Omental fat pad (tissue), 4 donors: ENCODE measurements at places on chromosomes 3 and 15. TPM values are rescaled to one million over a fixed set of nuclear protein-coding genes. Genes with fewer than 3 reads are reported as not detected.

USP3 gene
- 53.4 TPM for total RNA-seq

RLBP1 gene
- total RNA-seq, result not detected

SEMA6D gene
- 5.4 TPM for total RNA-seq

GOLGA8J gene
- not detected for total RNA-seq

CCRL2 gene
- 6.8 TPM for total RNA-seq

ISLR gene
- total RNA-seq, result 30.6 TPM

GLDN gene
- total RNA-seq, result 25.1 TPM

TJP1 gene
- 165 TPM for total RNA-seq

NEK10 gene
- total RNA-seq, result 0.65 TPM

DLL4 gene
- 8.3 TPM for total RNA-seq

BNC1 gene
- 73.0 TPM for total RNA-seq

WWTR1 gene
- 130 TPM for total RNA-seq

CCDC51 gene
- total RNA-seq, result 11.6 TPM

- no peak for DNase-seq
These were observed 32.3 kb downstream of the C3orf62 start for GRCh38 chr3:49244581-49245205.

- no peak for DNase-seq
These were observed 160.7 kb upstream of the MCTP2 start for GRCh38 chr15:94070356-94071295.

- DNase-seq, result no peak
These were observed 25.6 kb upstream of the EIF4A2 start for GRCh38 chr3:186757686-186758220.

DNA sequence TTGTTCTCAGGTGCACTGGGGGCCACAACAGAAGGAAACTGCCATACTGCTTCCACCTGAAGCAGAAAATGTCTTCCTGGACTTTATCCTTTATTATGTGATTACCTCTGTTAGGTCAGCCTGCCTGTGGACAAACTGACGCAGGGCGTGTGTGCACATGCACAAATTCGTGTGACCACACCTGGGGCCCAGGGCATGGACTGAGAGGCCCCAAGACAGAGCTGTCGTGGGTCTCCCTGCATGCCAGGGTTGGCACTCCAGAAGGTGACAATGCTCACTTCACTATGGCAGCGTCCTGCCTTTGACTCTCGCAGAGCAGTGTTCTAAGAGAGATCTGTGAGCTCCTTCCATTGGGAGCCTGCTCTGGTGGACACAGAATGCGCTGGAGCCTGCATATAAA is 34.5 kb downstream of the CCDC12 start:
- no peak for DNase-seq

DNA sequence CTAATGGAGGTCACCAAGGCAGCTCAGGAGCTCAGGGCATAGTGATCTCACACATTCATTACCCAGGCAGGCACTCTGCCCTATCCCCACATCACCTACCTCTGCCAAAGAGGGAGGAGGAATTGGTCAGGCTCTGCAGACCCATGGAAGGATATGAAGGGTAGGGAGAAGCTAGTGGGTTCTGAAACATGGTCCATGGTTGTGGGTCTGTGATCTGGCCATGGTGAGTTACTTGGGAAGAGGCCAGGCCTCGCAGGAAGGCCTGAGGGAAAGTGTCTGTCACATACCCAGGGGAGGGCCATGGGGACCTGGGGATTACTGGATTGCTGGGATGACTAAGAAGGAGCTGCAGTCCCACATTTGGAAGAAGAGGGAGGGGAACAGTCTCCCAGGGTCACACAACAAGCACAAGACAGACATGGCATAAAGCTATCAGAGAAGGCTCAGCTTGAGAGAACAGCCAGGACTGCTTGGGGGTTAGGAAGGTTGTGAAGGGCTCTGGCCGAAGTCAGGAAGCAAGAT is 1.4 kb upstream of the PRSS50 start:
- DNase-seq, result no peak

DNA sequence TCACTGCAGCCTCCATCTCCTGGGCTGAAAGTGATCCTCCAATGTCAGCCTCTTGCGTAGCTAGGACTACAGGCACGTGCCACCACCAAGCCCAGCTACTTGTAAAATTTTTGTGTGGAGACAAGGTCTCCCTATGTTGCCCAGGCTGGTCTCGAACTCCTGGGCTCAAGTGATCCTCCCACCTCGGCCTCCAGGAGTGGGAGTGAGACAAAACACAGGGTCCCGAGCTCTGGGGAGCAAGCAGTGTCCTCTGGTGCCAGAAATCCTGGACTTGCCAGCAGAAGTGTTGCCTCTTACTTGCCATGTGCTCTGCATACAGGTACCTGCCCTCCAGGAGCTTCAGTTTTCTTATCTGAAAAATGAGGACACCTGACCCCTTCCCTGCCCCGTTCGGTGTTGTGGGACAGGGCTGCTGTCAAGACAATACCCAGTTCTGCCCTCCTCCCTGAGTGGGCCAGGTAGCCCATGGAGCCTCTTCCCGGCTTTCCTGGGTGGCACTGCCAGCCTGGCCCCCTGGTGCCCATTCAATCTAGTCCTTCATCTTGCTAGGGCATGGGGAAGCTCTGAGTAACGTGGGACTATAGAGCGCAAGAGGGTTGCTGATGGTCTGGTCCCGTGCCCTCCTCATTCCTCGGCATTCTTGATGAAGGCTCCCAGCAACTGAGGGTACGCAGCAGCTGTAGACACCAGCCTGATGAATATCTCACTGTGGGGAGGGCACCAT is 164.6 kb downstream of the GOLGA6L4 start:
- no peak for DNase-seq

- DNase-seq, result no peak
These were observed 75.8 kb downstream of the CTNNB1 start for GRCh38 chr3:41274944-41275668.

DNA sequence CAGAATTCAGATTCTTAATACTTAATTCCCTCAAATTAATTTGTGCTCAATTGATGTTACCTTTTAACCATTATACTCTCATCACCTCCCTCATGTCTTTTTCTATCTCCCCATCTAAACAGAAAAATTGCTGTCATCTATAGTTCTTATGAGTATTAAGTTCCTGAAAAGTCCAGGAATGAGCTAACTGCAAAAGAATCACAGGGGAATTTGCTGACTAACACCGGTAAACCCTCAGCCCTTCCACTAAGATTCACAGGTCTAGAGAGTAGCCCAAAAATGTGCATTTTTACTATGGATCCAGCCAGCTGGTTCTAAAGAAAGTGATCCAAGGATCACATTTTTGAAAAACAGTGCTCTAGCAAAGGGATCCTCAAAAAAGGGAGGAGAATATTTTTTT is 67.0 kb downstream of the SETD2 start:
- no peak for DNase-seq

- DNase-seq, result no peak
These were observed 37.0 kb downstream of the NPTN start for GRCh38 chr15:73596174-73596573.

DNA sequence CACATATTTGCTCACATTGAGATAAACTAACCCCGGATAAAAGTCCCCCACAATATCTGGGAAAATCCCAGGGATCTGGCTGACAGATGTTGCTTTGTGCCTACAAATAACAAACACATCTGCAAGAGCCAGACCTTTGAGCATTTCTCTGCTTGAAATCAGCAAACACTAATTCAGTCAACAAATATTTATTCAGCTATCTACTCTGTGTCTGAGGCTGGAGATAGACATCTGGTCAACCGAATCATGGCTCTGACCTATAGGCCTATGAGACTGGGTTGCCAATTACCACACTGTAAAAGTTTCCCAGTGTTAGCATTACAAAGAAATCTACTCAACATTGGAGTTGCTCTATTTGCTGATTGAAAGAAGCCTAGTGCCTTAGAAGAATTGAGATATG is 201.1 kb upstream of the CADPS start:
- DNase-seq, result no peak

- DNase-seq, result no peak
These were observed 261.8 kb upstream of the GOLGA6L4 start for GRCh38 chr15:83973816-83974215.

- no peak for DNase-seq
These were observed 38.8 kb downstream of the SAXO2 start for GRCh38 chr15:82301296-82302016.

- no peak for DNase-seq
These were observed 25.5 kb upstream of the RNU6-1 start for GRCh38 chr15:67865331-67865730.

DNA sequence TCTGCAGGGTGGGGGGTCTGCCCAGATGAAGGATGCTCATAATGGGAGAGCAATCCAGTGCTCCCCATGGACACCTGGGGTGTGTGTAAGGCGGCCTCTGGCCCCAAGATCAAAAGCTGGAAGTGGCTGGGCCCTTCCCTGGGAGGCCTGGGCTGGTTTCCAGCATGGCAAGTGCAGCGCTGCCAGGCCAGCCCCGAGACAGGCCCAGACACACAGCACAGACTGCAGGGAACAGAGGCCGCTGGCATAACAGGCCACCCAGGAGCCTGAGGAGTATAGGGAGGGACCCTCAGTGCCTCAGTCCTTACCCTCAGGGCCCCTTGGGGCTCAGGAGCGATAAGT is 10.0 kb downstream of the ITPKA start:
- DNase-seq, result no peak

GRCh38 chr3:61347981-61348380 is 96.7 kb upstream of the FHIT start:
- no peak for DNase-seq

DNA sequence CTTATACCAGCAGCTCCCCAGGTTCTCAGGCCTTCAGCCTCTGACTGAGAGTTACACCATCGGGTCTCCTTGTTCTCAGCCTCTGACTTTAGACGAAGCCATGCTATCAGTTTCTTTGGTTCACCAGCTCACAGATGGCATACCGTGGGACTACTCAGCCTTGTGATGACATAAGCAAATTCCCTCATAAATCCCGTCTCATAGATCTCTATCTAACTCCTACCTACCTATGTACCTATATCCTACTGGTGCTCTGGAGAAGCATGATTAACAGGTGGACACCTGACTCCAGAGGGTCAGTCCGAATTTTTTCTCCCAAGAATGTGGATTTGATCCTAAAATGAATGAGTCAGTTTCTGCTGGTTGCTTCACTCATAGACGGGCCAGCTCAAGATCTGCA is 59.1 kb upstream of the CDV3 start:
- no peak for DNase-seq

DNA sequence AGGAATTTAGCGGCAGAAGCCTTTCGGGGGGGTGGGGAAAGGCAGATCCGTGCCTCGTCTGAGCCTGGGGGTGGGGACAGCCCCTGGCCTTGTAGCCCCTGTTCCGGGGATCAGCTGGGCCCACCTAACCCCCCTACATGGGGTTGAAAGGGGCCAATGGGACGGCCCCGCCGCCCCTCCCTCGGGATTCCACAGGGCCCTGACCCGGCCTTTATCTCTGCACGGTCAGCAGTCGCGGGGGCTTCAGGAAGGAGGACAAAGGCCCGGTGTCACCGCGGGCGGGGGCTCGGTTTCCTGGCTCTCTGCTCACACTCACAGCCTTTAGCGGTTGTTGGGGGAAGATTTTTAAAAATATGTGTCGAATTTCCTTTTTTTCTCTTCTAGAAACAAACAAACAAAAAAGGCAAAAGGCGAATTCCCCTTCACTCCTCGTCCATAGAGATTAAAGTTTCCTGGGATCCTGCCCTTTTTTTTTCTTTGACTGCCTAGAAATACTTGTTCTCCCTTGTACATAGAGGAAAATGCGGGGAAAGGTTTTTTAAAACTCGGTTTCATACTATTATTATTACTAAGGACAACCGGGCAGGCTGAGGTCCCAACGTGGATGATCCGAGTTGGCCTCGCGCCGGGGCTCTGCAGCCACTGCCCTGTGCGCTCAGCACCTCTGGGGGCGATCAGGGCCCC is 7.9 kb downstream of the FOXL2 start:
- DNase-seq, result no peak

DNA sequence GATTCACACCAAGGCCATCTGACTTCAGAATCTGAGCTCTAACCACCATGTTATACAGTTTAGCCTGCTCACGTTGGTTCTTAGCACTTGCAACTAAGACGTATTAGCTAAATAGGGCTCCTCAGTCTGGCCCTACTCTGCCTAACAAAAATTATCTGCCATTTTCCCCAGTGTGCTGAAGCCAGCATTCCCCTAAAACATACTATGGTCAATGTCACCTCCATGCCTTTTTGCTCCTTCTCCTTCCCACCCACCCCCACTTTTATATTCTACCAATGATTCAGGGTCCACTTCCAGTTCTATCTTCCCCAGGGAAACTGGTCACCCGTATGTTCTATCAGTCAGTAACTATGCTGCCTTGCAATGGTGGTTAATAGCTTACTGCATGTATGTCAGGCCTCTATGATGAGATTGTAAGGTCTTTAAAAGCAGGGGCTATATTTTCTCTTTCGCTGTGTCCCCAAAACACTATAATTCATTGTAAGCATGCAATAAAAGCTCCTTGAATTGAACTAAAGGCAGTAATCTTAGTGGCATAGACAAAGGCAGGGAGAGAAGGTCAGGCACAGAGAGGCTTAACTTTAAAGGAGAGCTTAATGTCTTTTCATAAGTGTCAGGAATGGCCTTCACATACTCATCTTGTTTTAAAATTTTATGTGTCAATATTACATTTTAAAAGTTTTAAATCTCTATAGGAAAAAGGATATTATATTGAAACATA is 23.3 kb downstream of the POPDC2 start:
- DNase-seq, result no peak

DNA sequence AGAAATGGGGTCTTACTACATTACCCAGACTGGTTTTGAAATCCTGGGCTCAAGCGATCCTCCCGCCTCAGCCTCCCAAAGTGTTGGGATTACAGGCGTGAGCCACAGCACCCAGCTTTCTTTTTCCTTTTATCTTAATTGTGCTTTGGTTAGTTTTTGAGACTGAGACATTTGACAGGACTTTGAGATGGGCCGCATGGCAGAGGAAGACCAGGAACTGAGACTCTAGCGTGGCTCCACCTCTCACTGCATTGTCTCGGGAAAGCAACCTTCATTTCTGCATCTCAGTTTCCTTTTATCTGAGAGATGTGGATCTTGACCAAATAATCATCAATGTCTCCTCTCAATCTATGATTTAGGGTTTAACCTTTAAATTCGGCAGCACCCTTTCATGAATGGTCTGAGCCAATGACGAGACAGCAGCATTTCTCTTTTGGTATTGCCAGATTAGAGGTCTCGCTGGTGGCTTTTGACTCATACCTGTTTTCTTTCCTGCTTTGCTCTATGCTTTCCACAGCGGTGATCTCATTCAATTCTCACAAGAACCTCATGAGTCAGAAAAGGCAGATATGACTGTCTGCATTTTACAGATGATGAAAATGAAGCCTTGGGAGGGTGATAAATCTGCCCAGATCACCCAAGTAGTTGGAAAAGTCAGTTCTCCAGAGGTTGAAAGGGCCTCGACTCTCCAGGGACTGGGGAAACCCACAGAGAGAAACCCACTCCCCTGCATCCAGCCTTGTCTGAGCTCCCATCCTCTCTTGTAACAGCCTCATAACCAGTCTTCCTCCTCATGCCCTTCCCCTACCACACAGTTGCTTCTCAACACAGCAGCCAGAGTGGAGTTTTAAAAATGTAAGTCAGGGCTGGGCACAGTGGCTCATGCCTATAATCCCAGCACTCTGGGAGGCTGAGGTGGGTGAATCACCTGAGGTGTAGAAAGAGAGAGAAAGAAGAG is 84.8 kb upstream of the FOXB1 start:
- DNase-seq, result no peak
